ENCODE measurements at places on chromosomes 2 and 18.

DNA sequence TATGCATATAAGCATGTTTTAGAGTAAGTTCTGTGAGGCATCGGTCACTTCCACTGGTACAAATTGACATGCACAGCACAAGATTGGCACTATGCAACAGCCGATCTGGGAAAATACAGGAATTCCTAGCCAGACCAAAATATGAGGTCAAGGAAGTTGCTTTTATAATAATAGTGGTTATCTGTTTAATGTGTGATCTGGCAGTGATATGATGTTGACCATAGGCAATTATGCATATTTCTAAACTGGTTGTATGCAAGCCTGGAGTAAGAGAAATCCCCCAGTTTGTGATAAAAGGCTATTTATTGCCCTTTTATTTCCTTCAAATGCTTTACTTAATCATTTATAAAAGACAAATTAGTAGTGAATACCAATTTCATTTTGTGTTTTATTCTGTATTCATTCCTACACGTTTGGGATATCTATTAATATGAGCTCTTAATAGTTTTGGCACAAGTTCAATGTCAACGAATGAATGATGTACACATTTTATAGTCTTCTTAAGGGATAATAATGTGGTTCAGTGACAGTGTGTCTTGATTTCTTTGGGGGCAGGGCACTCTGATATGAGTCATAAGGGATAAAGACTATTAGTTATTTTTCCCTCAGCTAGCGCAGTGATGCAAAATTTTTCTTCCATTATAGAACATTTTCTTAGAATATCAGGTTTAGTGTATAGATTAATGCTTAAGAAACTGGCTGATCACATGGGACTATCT, 34.7 kb upstream of the ZEB2 start:
- DNase-seq: no peak

DNA sequence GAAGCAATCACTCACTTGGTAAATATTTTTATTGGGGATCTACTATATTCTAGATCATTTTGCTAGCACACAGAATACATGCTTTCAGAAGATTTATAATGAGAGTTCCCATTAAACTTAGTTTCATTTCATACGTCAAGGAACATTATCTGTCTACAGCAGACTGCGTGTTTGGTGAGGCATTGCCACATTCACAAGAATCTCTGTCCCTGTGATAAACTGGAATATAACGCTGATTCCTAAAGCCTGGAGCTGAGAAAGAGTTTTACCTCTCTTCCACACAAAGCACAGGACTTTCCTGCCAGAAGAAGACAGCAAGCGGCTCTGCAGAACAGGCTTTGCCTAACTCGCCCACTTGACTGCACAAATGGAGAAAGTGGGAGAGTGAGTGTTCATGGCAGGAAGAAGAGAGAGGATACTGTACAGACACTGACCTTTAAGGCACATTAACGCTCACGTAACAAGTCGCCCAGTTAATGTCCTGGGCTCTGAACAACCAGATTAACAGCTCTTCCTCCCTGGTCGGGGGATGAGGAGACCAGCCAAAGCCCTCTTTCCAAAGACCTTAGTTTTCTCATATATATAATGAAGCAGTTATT, 356.2 kb downstream of the GPD2 start:
- no peak for DNase-seq

DNA sequence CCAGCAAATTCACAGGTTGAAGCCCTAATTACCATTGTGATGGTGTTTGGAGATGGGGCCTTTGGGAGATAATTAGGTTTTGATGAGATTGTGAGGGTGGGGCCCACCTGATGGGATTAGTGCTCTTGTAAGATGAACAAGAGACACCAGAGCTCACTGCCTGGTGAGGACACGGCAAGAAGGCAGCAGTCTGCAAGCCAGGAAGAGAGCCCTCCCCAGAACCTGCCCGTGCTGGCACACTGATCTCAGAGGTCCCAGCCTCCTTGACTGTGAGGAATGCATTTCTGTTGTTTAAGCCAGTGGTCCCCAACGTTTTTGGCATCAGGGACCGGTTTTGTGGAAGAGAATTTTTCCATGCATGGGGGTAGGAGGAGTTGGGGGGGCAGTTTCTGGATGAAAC, 240.7 kb downstream of the KLHL29 start:
- no peak for DNase-seq

- no peak for DNase-seq
Measured at GRCh38 chr18:62331581-62332356, 6.7 kb downstream of the TNFRSF11A start.

DNA sequence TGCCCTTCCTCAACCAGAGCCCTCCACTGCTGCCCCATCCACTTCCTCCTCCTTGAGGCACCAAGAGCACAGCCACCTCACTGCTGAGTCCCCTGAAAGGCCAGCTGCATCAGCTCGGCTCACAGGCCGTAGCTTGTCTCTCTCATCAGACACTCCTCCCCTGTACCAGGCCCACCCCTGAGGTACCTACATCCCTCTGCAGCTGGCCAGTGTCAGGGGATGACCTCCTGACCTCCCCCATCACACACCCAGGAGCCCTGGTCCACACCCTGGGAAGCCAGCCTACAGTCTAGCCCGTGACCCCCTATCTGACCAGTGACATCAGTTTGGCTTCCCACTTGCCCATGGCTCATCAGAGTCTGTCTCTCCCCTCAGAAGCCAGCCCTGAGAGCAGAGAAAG, 205.6 kb downstream of the TNS1 start:
- no peak for DNase-seq

DNA sequence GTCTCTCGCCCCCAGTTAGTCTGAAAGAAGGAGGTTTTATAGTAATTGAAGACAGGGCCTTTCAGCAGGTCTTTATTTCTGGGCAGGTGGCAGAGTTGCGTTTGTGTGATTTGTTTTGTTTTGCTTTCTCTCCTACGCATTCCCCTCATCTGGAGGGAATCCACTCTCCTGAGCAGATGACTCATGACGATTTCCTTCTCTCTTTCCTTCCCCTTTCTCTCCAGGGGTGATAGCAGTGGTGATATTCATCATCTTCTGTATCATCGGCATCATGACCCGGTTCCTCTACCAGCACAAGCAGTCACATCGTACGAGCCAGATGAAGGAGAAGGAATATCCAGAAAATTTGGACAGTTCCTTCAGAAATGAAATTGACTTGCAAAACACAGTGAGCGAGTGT, 888.8 kb downstream of the CNTNAP5 start:
- no peak for DNase-seq

GRCh38 chr2:50346629-50347357, 685.1 kb downstream of the NRXN1 start:
- no peak for DNase-seq
